ENCODE measurements at places on chromosomes 7 and 10.

DNA sequence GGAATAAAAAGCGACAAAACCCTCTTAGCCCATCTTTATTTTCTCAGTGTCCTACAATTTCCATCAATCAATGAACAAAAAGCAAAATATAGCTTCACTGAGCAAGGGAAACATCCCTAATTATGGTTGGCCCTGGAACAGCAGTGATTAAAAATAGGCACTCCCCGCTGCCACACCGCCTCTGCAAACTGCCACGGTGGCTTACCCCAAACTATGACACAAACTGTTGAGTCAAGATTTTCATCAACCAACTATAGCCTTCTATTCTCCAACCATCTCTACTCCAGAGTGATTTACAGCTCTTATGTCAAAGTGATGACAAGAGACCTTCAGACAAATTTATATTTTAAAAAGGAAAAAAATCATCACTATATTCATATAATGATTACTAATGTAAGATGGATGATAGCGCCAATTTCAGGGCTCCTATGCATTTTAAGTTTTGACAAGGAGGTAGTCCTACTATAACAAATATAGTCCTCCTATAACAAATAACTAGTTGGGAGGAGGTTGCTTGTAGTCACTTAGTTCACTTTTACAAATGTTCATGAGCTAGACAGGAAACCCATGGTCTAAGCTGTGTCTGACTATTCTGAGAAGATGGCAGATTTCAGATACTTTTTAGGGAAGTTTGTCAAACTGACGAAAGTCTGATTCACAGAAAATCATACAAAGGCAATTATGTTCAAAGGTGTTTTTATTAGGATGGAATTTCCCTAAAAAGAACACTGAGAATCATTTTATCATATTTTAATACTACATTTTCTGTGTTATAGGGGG is 26.3 kb downstream of the DENND11 start:
- no peak for DNase-seq

DNA sequence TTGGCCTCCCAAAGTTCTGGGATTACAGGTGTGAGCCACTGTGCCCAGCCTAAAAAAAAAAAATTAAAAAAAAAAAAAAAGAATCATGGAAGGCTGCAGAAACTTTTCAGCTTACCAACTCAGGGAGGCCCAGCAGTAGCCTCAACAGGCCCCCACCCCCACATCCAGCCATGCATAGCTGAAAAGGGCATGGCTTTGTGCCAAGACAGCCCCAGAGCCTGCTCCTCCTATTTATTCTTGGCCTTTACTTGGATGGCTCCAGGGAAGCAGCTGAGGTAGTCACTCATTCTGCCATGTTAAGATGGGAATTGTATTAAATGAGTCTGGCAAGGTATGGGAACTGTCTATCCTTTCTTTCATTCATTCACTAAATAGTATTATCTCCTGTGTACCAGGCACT is 13.7 kb upstream of the CNNM2 start:
- no peak for DNase-seq

- no peak for DNase-seq
Measured at GRCh38 chr7:21948364-21948763, 2.7 kb upstream of the CDCA7L start.

DNA sequence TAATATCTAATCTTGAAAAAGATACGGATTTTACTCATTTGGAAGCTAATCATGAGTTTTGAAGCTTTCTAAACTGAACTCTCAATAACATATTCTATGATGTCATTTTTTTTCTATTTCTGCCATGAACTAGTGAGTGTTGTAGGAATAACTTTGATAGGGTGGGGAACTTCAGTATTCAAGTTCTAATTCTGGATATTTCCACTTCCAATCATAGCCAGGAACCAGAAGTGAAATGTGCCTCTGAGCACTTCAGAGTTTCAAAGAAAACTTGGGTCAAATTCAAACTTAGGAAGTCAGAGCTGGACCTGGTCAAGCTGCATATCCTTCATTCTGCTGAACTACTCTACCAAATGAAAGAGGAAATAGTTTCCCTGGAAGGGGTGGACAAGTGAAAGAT is 847 bp downstream of the AGMO start:
- DNase-seq, result no peak

DNA sequence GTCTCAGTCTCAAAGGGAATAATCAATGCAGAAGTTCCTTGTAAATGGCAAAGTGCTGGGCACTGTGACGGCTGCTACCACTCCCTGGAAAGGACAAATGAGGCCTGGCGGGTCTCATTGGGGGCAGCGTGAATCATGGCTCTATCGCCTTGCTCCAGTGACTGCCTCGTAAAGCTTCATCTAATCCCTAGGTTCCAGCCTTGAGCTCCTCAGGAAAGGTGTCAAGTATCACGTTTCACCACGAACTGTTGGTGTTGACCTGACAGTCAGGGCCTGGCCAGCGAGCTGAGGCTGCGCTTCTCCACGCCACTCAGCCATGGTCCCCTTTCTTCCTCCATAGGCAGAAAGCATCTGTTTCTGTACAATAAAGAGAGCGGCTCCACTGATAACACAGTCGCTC is 126.7 kb upstream of the ZNF32 start:
- DNase-seq, result no peak

- no peak for DNase-seq
Measured at GRCh38 chr10:72248468-72249151, 25.1 kb upstream of the DDIT4 start.

DNA sequence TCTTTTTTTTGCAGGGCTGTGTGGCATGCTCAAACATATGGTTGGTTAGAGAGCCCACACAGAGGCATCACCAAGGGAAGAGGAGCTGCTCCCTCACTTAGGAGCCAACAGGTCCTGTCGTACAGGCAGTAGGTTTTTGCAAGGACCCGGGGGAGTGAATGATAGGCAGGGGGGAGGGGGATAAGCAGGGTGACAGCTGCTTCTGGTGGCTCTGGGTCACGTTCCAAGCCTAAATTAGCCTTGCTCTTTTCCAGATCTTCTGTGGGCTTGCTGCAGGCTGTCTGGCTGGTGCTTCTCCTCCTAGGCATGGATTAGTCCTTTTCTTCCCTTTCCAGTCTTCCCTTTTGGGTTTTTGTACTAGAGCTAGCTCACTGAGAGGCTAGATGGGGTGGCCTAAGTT is 117.7 kb upstream of the PODXL start:
- DNase-seq, result no peak

DNA sequence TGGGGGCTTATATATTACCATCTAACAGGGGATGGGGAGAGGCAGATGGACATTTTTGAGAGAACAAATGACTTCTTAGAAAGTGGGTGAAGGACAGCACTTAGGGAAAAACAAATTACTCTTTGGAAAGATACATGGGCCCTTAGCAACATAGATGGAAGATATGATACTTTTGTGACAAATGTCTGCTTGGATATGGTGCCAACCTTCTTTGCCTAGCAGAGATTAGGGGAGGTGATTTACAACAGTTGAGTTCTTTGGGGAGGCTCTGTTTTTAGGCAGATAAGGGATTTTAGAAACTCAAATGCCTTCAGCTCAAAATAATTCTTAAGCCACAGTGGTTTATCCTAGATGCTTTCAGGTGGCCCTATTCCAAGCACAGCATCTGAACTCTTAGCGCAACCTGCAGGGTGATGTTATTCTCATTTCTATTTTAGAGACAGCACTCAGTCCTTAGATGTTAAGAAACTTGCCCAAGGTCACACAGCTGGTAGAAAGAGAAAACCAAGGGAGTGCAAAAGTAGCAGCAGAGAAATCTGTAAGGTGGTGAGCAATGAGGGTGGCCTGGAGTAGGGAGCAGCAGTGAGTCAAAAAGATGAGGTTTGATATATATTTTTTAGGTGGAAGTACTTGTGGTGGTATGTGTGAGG is 75.1 kb upstream of the KMT2E start:
- DNase-seq, result no peak

DNA sequence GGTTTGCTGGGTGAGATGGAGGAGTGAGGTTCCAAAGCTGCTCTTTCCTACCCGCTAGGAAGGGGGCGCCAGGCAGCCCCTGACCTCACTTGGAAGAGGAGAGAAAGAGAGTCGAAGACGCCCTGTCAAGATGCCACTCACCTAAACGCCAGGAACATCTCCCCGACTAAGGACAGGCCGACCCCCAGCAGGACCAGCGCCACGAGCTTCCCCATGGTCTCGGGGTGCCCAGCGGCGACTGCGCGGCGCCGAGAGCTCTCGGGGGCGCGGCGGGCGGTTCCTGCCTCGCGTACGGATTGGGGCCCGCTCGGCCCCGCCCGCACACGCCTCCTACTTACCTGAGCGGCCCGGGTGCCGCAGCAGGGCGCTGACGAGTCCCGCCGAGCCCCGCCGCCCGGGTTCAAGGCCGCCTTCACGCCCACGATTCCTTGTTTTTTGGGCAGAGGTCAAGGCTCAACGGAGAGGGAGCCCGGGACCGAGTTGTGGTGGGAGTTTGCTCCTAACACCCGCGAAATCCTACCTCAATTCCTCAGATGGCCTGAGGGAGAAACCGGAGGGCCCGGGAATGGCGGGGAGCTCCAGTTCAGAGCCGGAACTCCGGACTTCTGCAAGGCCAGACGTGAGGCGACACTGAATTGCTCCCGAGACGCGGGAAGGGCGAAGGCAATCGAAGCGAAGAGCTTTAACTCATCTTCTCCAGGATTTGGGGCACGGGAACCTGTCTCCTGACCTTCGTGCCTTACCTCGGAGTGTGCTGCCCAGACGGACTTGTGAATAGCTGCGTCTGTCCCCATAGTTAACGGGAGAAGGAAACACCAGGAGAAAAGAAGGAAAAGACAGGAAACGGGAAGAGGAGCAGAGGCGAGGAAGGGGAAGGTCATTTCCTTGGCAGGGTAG is at the start of gene PON3:
TSS of gene PON3 (minus strand) at position 240 of the 897 bp plus-strand sequence. CDS start at position 215, 25 bp downstream.
- no peak for DNase-seq

GRCh38 chr7:84452618-84453017 is 258.0 kb upstream of the SEMA3A start:
- DNase-seq, result no peak
